ENCODE measurements at places on chromosomes 2 and 18.
A peak's percentile ranks its signal among the peaks of the same experiment; 100 is the strongest.

DNA sequence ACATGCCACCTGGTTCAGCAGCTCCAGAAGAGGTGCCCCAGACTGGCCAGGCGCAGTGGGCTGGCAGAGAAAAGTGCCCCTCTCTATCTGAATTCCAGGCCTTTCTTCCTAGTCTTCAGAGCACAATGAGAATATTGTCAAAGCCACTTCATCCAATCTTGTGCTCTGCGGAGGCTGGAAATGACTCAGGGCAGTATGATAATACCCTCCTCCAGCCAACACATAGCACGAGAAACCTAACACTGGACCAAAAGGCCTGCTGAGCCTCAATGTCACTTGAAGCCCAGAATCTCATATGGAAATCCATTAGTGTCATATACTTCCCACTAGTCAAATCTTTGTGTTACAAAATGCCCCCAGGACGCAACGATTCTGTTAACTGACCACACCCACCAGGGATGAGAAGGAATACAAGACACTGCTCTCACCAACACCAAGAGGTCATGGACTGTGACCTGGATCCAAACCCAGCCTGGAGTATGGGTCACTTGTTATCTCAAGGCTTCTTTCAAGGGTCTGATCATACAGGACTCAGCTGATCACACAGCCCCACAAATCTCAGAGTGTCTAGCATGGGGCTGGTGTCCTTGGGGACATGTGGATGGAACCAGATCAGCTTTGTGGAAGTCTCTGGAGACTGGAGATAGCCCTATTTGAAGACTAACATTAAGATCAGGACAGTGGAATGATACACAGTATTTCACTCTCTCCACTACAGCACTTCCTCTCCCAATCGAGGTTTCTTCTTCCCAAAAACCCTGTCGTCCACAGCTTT is 10.1 kb downstream of the KIF3C start:
- no peak for DNase-seq

- DNase-seq: peak; percentile 3
Measured at GRCh38 chr2:46915281-46915810, at the start of gene MCFD2. MCFD2 (minus strand) TSS chr2:46915806; CDS start chr2:46909171, 6,635 bp downstream.

DNA sequence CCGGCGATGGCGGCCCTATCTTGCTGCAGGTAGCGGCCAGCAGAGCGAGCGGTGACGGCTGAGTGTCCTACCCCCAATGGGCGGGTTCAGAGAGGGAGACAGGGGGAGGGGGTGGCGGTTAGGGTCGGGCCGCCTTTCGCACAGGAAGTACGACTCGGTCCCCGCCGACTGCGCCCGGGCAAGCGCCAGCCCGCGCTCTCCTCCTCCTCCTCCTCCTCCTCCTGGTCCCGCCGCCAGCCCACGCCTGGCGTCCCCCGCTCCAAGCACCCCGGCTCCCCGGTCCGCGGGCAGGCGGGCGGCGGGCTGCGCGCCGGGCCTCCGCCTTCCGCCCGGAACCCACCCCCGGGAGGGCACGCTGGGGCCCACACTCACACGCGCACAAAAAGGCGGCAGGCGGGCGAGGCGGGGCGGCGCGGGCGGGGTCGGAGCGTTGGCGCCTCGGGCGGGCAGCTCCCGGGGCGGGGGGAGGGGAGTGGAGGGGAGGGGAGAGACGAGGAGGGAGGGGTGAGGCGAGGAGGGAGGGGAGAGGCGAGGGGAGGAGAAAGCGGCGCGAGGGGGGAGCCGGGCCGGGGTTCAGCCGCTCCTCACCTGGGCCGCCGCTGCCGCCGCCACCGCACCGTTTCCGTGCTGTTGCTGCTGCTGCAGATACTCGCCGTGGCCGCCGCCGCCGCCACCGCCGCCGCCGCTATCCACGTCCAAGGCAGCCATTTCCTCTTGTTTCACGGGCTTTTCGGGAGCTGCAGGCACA is 1.2 kb downstream of the SP3 start:
- peak; percentile 83 for DNase-seq

DNA sequence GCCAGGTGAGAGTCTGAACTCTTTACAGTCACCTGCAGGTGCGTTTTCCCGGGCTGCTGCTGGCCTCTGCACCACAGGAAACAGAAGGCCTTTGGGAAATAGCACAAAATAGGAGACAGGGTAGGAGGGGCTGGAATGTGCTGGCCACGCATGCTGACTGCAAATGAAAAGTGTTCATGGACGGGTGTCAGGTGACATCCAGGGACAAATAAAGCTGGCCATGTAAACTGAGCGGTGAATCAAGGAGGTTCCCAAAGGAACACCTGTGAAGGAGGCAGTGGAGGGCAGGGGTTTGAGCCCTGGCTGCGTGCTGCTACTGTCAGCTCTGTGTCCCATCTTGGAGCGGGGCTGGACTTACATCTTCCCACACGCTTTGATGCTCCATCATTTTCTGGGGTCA is 42.4 kb upstream of the GBX2 start:
- no peak for DNase-seq

GRCh38 chr2:30692829-30693275 is 114.4 kb downstream of the CAPN13 start:
- DNase-seq: no peak

DNA sequence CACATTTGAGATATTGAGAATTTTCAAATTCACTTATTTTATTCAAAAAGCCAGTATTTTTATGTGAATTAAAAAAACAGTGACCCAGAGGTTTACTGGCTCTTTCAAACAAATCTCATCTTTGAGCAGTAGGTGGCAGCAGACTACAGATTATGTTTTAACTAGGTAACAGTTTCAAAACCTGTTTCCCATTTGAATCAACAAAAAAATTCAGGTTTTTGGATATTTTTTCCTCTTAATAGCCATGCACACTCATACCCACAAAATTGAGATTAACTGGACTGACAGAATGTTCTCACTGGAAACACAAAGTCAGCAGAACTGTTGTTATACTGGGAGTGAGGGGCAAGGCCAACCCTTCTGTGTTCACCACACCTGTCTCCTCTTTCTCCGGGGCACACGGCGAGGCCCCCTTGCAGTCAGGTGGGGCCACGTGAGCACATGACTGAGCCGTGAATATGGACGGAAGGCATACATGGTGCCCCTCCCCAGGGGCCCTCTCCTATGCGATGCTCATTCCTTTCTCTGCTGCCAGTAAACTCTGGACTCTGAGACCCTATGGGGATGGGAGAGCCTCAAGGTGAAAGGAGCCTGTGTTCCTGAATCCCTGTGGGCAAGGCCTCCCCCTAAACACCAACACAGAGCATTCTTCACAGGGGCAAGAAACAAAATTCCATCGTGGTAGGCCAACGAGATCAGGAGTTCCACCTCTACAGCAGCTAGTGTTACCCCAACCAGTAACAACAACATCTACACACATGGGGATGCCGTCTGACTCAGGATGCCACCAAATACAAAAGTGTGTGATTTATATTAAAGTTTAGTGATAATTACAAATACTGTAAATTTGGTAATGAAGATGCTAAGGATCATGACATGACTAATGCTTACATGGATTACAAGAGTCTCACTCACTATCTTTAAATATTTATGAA is 80.4 kb downstream of the LPIN2 start:
- no peak for DNase-seq

DNA sequence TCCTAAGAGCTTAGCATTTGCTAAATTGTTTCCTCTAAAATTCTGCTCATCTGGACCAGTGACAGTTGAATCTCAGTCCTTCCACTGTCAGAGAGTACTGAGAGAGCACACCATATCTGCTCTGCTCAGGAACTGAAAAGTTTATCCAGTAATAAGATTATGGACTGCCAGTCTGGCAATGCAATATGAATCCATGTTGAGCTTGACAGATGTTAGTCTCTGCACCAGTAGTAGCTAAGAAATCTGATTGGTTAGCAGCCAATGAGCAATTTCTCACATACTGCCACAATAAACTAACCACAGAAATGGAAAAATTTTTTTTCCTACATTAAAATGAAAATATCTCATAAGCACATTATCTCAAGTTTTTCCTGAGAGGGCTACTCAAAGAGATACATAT is 2.3 kb downstream of the PRKD3 start:
- DNase-seq: no peak

DNA sequence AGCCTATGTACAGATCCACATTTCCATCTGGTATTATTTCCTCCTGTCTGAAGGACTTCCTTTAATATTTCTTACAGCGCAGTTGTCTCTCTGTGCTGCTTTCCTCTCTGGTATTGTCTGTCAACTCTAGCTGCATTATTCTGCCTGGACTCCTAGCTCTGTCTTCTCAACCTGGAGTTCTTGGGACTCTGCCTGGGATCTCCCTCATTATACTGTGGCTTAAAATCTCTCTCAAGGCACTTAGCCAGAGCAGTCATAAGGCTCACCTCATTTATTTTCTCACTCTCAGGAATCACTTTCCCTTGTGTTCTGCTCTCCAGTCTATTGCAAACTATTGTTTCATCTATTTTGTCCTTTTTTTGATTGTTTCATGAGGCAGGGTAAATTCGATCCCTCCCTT is 850.4 kb downstream of the ERBB4 start:
- DNase-seq: no peak

GRCh38 chr18:66316701-66317100 is 287.2 kb downstream of the CDH19 start:
- no peak for DNase-seq

- DNase-seq: no peak
Measured at GRCh38 chr18:56563568-56563967, 74.8 kb downstream of the TXNL1 start.

- DNase-seq: no peak
Measured at GRCh38 chr2:172248785-172249187, 146.1 kb upstream of the DLX2 start.

- no peak for DNase-seq
Measured at GRCh38 chr2:127324635-127325034, 30.7 kb upstream of the ERCC3 start.

- no peak for DNase-seq
Measured at GRCh38 chr2:238897122-238897880, 49.4 kb downstream of the TWIST2 start.

- no peak for DNase-seq
Measured at GRCh38 chr2:191597186-191597751, 80.7 kb upstream of the NABP1 start.

- DNase-seq: no peak
Measured at GRCh38 chr18:62106271-62106670, 80.6 kb downstream of the PIGN start.

DNA sequence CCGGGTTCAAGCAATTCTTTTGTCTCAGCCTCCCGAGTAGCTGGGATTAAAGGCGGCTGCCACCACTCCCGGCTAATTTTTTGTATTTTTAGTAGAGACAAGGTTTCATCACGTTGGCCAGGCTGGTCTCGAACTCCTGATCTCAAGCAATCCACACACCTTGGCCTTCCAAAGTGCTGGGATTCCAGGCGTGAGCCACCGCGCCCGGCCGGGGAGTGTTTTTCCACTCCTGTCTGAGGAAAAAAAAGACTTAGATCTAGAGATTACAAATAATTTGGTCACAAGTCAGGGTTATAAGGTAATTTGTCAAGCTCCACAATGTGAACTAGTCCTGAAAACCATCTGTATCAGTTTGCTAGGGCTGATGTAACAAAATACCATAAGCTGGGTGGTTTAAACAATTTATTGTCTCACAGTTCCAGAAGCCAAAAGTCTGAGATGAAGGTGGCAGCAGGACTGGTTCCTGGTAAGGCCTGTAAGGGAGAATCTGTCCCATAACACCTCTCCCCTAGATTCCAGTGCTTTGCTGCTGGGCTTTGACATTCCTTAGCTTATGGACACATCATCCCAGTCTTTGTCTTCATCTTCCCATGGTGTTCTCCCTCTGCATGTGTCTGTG is 40.7 kb upstream of the SP3 start:
- DNase-seq: no peak

DNA sequence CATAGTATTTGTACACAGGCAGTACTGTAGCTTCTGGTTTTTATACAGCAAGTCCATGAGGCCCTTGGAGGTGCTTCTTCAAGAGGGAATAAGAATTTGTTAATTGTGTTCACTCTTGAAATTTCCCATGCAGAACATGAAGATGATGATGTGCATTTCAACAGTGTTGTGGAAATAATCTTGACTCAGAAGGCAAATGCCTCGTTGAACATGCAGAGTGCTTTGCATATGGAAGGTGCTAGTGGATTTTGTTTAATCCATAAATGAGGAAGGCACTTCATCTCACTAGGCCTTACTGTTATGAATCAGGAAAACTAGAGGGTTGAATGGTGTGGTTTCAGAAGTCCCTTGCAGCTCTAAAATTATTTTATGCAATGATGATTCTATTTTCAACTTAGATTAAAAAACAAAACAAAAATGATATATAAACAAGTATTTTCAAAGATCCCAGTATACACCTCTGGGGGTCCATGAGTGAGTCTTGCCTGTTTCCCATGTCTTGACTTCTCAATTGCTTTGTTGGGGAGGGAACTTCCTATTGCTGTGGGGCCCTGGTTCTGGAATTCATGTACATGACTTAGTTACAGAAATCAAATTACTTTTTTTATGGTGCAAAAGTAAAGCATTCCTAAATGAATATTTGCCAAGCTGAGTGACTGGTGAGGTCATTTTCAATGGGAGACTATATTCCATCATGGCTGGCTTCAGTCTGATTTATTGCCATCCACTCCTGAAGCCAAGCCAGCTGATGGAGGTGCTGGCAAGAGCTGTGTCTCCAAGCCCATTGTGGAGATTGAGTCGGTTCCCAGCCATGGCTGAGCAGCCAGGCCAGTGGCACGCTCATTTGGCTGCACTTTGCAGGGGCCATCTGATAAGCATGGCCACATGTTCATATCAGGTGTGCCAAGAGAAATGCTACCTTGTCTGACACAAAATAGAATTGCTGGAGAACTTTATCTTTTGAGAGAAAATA is 56.5 kb downstream of the MGAT5 start:
- no peak for DNase-seq

DNA sequence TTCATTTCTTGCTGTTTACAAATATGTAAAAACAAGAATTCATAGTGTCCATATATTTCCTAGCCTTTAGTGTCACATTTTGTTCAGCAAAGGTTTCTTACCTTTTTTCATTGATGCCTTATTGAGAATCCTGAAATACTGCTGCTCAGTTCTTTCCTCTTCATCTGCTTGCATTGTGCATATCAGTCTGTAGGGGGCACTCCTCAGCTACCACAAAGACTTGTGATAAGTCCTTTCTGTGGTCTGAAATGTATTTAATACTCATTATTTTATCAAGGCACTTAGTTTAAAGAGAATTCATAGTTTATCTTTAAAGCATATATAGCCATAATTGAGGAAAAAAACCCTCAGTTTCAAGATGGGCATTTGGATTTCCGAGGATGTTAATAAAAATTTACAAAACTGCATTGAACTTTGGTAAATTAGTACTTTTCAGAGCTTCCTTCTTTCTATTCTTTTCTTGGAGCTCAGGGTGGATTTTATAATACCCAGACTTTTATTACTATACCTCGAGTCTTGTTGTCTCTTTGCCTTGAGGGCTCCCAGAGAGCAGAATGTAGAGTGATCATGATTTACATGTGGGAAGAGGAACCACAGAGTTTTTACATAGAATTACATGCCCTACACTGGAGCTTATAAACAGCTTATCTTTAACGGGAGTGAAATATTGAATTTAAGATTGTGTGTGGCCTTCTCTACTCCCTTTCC is 570.1 kb downstream of the PLCL1 start:
- DNase-seq: no peak

- no peak for DNase-seq
Measured at GRCh38 chr18:3652380-3653262, 202.6 kb downstream of the TGIF1 start.

All from activated CD8-positive, alpha-beta memory T cell treated with anti-CD3 and anti-CD28 coated beads for 1 hour (primary cell).